ENCODE measurements at places on chromosomes 12 and 14.

GRCh38 chr14:72577521-72577920, 316.4 kb downstream of the DPF3 start:
- no peak for DNase-seq

GRCh38 chr14:92655419-92656201, 92.8 kb downstream of the LGMN start:
- no peak for DNase-seq

- DNase-seq = no peak
Observed at GRCh38 chr12:62744551-62744950, 190.4 kb downstream of the PPM1H start.

DNA sequence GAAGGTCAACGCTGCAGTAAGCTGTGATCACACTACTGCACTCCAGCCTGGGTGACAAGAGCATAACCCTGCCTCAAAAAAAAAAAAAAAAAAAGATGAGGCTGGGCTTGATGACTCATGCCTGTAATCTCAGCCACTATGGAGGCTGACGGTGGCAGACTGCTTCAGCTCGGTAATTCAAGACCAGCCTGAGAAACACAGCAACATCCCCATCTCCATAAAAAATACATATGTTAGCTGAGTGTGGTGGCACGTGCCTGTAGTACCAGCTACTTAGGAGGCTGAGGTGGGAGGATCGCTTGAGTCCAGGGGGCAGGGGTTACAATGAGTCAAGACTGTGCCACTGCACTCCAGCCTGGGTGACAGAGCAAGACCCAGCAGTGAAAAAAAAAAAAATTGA, 50.4 kb downstream of the GXYLT1 start:
- DNase-seq = peak; percentile 78

- DNase-seq = no peak
Observed at GRCh38 chr12:22029991-22030390, 16.0 kb upstream of the CMAS start.

GRCh38 chr12:2212971-2213869, 160.4 kb downstream of the CACNA1C start:
- no peak for DNase-seq

- DNase-seq = no peak
Observed at GRCh38 chr12:122142857-122143256, 31.2 kb downstream of the IL31 start.

DNA sequence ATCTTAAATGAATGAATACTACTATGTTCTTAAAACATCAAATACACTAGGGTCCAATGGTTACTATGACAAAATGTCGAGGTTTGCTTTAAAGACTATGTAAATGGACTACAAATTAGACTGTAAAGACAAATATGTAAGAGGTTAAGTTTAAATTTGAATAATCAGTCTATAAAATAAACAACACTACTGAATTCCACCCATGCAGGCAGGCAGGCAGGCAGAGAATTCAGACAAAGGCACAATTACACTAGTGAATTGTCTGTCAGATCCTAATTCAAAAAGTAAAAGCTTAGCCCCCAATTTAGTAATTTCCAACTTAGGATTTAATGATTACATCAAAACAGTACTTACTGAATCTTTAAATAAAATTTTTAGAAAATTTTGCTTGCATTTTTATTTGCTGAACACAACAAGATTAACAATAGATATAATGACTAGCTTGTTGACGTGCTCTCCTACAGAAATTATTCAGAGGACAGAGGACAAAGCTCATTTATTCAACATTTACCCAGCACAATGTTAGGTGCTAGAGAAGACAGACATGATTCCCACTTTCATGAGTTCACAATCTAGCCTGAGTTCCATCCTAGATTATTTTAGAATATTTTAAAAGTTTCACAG, 97.4 kb downstream of the CDK17 start:
- DNase-seq = no peak

- no peak for DNase-seq
Observed at GRCh38 chr14:96088481-96088880, 49.3 kb downstream of the C14orf132 start.

- no peak for DNase-seq
Observed at GRCh38 chr14:51534610-51535011, 117.1 kb upstream of the FRMD6 start.

DNA sequence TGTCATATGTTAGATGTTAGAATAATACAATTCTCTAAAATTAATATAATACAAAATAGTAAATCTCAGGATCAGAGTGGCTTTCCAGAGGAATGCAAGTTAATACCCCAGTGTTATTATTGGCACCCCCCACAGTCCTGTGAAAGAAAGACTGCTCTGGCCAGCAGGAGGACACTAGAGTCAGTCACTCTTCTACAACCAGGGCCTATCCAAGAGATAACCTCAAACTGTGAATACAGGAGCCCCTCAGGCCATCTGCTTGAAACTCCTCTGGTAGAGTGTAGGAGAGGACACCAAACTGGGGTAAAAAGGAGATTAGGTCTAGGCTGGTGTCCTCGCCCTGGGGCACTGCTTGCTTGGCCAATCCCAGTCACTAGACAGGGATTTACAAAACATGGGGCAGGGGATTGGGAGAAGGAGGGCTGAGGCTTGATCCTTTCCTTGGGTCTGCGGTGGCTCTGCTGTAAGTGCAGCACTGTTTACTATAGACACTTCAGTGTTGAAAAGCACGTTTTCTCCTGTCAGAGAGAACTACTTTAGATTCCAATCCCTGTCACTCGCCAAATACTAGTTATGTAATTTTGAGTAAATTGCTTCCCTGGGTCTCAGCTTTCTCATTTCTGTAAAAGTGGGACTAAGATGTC, 44.5 kb upstream of the PTPRR start:
- DNase-seq = no peak

GRCh38 chr12:12433203-12433731, 76.4 kb downstream of the BORCS5 start:
- DNase-seq = no peak

DNA sequence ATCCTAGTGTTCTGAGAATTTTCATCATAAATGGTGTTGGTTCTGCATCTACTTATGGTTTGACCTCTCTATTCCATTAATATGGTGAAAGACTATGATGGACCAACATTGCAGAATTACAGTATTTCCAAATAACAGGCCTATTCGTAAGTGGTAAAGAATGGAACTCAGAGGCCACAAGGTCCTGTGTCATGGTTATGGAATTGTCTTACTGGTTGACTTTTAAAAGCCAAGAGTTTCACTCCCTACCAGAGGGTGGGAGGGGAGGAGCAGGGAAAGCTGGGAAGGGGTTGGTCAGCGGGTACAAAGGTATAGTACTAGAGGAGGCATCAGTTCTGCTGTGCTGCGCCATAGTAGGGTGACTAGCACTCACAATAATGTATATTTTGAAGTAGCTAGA, 153.4 kb downstream of the TMEM132D start:
- DNase-seq = no peak

- peak; percentile 69 for DNase-seq
Observed at GRCh38 chr14:91177073-91178034, 63.5 kb downstream of the DGLUCY start.

- DNase-seq = peak; percentile 59
Observed at GRCh38 chr12:45336762-45337596, 121.1 kb downstream of the ANO6 start.

GRCh38 chr12:38995249-38995648, 89.9 kb upstream of the CPNE8 start:
- no peak for DNase-seq

GRCh38 chr12:53513712-53514410, 6.6 kb upstream of the NPFF start:
- no peak for DNase-seq

- no peak for DNase-seq
Observed at GRCh38 chr14:83994020-83994419, 1535.9 kb upstream of the FLRT2 start.

DNA sequence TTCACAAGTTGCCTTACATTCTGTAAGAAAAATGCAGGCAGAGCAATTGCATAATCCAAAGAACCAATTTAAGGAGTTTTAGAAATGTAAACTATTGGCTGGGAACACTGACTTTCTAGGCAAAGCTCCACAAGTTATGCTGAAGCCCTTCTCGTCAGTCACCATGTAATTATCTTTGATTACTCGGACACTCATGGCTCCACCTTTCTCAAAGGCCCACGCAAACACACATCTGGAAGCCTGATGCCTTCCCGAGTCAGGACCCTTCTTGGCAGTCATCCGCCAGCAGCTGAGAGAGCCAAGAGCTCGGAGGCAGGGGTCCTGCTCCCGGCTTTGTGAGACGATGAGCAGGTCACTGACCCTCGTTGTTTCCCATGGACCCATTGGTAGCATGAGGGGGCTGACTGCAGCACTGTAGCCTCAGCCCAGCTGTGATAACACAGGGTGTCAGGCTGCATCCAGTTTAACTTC, 202.2 kb downstream of the TMEM132D start:
- no peak for DNase-seq

- DNase-seq = no peak
Observed at GRCh38 chr14:70981000-70981952, 74.0 kb downstream of the PCNX1 start.

GRCh38 chr12:46259713-46260112, 9.1 kb downstream of the SLC38A1 start:
- no peak for DNase-seq

- no peak for DNase-seq
Observed at GRCh38 chr12:21539797-21540196, 13.7 kb downstream of the SPX start.

DNA sequence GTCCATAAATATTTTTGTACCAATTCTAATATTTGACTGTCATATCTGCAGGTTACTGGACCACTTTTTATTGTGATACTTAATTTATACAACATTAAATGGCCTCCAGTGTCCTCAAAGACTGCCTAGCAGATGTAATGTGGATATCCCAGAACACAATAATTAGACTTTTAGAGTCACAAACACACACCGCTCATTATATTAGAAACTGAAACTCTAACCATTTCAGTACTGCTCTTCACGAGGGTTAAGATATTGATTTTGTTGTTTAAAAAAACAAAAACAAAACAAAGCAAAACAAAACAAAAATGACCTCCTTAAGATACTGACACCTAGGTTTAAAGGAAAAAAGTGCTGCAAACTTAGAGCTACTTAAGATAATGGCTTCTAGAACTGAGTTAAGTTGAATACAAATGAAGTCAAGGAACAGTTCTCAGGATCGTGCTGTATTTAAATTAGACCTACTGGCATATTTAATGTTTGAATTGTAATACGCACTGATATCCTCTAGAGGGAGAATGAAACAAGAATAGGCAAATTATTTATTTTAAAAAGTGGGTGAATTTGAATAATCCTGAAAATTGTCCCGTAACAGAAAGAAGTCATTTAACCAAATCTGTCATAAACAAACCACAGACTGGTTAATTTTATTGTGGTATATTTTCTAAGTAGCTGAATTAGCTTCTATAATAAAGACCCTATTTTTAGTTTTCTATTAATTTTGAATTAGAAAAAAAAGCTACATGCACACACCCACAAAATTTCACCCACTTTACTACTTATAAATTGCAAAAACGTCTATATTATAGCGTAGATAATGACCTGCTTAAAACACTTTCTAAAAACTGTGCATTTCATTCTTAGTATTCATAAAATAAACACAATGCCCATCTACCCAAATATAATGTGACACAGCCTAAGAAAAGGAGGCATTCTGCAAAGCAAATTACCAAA, 395.2 kb upstream of the DCN start:
- DNase-seq = peak; percentile 64

DNA sequence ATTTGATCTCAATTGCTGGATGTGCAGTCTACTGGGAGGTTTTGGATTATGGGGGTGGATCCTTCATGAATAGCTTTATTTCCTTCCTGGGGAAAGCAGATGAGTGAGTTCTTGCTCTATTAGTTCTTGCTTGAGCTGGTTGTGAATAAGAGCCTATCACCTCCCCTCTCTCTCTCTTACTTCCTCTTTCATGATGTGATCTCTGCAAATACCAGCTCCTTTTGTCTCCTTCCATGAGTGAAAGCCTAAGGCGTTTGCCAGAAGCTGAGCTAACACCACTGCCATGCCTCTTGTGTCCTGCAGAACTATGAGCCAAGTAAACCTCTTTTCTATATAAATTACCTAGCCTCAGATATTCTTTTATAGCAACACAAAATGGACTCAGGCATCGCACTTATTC, 302.7 kb downstream of the CCER1 start:
- DNase-seq = peak; percentile 30

DNA sequence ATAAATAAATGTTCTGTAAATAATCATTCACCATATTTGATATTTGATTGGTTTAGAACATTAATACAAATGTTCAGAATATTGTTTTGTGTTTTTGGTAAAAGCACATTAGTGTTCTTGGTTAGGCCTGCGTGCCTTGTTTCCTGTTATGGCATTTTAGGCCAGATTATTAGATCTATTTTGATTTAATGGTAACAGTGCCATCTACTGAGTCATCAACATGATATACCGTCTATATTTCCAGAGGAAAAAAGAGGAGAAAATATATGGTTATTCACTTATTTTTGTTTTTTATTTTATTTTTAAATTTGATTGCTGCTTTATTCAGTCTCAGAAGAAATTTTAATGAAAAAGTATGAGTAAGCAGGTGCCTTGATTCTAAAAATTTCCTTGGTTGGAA, 60.3 kb downstream of the GPHN start:
- no peak for DNase-seq

DNA sequence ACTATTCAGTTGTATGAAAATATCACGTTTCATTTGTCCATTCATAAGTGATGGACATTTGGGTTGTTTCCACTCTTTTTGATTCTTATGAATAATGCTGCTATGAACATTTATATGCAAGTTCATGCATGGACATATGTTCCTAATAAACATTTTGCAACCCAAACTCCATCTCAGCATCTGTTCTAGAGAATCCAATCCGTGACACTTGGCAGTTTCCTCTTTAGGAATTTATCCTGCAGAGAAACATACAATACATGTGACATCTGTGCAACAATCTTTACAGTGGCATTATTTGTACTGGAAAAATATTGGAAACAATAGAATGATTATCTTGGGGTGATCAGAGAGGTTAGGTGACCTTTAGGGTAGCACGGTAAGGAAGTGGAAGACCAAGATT, 290.8 kb upstream of the SRRM4 start:
- DNase-seq = no peak

- peak; percentile 18 for DNase-seq
Observed at GRCh38 chr14:104924421-104925213, at the start of gene PLD4. Gene PLD4, plus strand, starts transcription at chr14:104924879. Its CDS starts 2,262 bp downstream, at chr14:104927141.

DNA sequence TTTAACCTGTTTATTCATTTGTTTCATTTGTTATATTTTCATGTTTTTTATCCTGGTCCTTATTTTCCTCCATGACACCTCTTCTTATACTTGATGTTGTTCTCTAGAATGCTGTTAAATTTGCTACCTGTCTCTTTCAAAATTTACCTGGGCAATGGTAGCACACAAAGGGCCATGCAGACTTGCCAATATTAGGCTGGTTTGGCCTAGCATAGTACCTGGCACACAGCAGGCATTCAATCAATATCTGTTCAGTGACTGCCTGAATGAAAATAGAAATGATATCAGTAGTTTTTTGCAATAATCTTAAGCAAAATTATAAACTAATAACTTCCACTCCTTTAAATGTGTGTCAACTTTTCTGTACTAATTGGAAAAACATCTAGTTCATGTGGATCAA, 325.1 kb downstream of the APAF1 start:
- DNase-seq = no peak

- no peak for DNase-seq
Observed at GRCh38 chr12:15364221-15365160, 42.2 kb downstream of the PTPRO start.

GRCh38 chr12:24554612-24555295, 394.1 kb downstream of the BCAT1 start:
- no peak for DNase-seq
